RCC 7860 (cell line): ENCODE measurements at places on chromosomes 11 and 22.
A peak's percentile ranks its signal among the peaks of the same experiment; 100 is the strongest.

GRCh38 chr11:27563201-27563600, 56.6 kb upstream of the LIN7C start:
- DNase-seq: peak; percentile 49

DNA sequence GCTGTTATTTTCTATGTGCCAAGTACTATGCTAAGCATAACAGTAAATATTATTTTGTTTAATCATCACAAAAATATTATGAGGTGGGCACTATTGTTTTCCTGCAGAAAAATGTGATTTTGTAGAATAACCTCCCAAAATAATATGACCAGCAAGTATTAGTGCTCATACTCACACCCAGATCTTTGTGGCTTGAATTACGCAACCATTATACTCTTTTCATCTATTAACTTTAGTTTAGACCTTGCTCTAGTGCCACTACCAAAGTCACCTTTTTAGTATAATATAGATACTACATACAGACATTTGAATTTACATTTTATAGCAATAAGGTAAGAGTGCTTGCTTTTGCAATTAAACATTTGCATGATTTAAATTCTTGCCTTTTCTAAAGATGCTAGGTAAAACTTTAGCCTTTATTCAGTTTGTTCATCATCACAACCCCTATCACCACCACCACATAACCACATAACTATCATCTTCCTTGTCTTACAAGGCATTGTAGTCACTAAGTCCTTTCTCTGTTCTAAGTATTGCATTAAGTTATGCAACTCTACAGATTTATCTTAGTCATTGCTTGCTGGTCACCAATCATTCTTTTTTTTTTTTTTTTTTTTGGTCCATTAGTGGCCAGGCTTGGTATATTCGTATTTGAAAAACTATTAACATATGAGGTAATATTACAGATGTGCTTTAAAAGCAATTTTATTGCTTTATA, 68.4 kb downstream of the GAS2 start:
- DNase-seq: no peak

- DNase-seq: no peak
Observed at GRCh38 chr11:10272132-10272531, 21.9 kb downstream of the SBF2 start.

GRCh38 chr11:123551079-123551478, 103.3 kb downstream of the SCN3B start:
- no peak for DNase-seq

GRCh38 chr11:66277471-66278362, at the start of gene CNIH2:
Gene CNIH2, plus strand, starts transcription at chr11:66278175. Its CDS starts 282 bp downstream, at chr11:66278457.
- no peak for DNase-seq

DNA sequence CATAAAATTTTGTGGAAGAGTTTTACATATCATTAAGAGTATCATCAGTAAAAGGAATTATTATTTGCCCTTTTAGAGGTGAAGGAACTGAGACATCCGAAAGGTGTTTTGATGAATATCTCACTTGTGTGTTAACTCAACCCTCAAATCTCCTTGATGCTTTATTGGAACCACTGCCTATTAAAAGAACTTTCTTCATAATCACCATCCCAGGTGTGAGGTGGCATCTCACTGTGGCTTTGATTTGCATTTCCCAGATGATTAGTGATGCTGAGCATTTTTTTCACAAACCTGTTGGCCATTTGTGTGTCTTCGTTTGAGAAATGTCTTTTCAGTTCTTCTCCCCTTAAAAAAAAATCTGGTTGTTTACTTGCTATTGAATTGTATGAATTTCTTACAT, 134.0 kb upstream of the SYN3 start:
- no peak for DNase-seq

DNA sequence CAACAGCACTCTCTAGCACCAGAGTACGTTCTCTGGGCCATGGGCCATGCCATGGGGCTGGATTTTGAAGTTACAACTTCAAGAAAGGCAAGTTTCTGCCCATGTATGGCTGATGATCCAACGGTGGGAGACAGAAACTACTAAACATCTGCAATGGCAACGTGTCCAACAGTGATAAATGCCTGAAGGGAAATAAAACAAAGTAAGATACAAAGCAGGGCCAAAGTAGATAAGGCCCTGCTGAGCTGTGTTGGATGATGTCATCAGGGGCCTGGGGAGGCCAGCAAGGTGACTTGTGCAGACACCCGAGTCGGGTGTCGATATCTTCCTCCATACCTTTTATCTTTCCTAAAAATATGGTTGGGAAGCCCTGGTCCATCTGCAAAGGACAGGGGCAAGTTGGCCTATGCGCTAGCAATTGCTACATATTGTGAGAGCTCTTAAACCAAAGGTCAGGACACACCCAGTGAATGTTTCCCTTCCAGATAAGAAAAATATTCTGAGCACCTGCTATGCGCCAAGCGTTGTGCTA, 487.2 kb downstream of the MN1 start:
- DNase-seq: no peak

GRCh38 chr11:72441752-72442207, 7.4 kb upstream of the CLPB start:
- no peak for DNase-seq

- DNase-seq: no peak
Observed at GRCh38 chr11:111360150-111361043, 18.7 kb downstream of the POU2AF1 start.

- DNase-seq: peak; percentile 20
Observed at GRCh38 chr11:19311308-19312030, 70.7 kb upstream of the E2F8 start.

DNA sequence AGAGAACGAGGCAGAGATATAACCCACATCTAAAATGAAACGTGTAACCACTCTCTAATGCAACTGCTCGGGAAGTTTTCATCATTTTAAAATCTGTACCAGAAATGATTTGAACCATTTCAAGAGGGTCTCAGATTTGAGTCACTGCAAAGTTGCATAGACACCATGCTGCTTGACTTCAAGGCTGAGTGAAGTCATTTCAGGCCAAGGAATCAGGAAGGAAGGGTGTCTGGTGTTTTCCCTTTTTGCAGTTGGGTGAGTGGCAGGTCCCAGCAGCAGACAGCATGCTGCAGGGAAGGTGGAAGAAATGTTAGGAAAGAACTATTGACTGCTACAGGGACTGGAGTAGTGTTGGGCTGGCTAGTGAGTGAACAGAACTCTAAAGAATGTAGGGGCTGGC, 16.5 kb downstream of the TANGO2 start:
- DNase-seq: no peak

- no peak for DNase-seq
Observed at GRCh38 chr11:69030301-69030700, 17.3 kb upstream of the MRGPRF start.

- DNase-seq: no peak
Observed at GRCh38 chr11:32198053-32198452, 107.2 kb downstream of the RCN1 start.

GRCh38 chr11:68546555-68546954, 86.0 kb downstream of the PPP6R3 start:
- DNase-seq: peak; percentile 9

- DNase-seq: no peak
Observed at GRCh38 chr11:125351033-125351867, 144.8 kb downstream of the FEZ1 start.

DNA sequence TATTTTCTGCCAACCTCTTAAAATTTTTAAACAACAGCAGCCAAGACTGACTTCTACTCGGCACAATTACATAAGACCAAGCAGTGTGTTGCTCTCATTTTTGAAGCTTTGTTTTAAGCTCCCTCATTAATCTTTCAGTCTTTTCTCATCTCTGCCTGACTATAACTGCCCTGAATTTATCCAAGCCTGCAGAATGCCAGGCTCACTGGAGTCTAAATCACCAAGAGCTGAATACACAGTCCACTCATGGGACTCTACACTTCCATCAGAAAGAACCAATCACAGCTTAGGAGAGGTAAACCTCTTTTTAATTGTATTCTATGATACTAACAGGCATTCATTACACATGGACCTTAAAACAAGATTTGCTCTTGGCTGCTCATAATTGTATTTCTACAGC, 178.7 kb downstream of the CADM1 start:
- no peak for DNase-seq

DNA sequence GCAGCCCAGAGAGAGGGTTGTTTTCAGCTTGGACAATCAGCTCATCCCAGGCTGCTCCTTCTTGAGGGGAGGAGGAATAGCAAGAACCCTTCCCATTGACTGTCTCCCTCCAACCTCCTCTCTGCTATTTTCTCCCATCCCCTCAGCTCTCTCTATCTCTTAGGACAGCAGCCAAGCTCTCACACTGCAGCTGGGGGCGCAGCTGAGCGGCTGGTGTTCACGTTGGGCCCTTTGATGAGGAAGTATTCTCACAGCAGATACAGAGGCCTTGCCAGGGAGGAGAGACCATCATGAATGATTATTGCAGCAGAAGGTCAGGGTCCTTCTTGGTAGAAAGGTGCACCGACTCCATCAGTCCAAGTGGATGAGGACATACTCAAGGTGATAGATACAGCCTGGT, 26.5 kb upstream of the CADM1 start:
- DNase-seq: no peak

GRCh38 chr11:94545264-94546161, 1.8 kb downstream of the FUT4 start:
- DNase-seq: peak; percentile 8

DNA sequence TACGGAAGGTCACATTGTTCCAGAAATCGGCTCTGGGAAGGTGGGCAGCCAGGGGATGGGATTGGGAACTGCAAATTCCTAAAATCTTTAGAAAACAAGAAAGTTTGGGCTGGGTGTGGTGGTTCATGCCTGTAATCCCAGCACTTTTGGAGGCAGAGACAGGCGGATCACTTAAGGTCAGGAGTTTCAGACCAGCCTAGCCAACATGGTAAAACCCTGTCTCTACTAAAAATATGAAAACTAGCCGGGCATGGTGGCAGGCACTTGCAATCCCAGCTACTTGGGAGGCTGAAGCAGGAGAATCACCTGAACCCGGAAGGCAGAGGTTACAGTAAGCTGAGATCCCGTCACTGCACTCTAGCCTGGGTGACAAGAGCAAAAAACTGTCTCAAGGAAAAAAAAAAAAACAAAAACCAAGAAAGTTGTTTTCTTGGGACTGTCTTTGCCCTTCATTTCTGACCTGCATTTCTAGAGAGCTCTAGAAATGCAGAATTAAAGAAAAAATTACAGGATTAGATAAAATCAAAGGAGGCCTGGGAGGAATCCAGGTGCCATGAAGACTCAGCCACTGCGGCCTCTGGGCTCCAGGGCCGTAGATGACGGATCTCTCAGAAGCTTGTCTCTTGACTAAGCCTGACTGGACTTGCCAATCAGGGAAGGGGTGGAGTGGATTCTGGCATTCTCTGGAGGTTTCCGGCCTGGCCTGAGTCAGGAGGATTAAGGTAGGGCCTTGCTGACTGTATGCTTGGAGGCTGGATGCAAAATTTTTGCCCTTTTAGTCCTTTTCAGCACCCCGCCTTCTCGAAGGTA, 5.3 kb upstream of the MALAT1 start:
- peak; percentile 90 for DNase-seq

DNA sequence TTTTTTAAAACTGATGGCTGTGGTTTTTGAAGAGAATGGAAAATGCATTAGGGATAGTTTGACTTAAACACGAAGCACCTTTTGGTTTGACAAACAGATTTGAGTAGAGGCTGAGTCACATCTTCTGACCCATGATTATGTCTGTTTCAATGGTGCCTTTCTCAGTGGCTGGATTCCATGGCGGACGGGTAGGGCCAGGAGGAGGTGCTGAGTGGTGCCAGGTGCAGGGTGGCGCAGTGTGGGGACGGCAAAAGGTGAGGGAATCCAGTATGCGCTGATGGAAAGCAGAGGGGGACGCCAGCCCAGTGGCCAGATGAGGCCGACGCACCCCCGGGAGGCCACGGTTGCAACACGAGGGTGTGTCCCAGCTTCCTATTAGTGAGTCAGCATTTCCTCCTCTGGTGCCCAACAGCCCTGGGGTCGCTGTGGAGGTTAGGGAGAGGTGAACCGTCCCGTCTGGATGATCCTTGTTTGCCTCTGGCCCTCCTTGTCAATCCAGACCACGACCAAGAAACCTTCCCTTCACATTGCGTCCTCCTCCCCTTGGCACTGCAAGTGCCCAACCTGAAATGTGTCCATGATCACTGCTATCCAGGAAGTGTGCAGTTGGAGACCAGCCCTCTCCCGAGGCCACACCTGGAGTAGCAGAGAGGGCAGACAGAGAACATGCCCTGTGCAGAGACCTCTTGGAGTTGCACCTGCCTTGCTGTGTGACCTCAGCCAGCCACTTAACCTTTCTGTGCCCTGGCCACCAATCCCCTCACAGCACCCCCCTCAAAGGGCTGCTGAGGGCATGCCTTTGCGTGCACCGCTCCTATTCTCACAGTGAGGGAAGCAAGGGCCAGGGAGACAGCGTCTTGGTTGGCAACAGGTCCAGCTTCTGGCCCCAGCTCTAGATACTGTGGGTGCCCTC, 32.5 kb upstream of the ATXN10 start:
- DNase-seq: peak; percentile 82

GRCh38 chr22:37455896-37456295, 28.6 kb upstream of the ELFN2 start:
- peak; percentile 47 for DNase-seq

- no peak for DNase-seq
Observed at GRCh38 chr11:46099963-46100316, 21.3 kb downstream of the PHF21A start.

DNA sequence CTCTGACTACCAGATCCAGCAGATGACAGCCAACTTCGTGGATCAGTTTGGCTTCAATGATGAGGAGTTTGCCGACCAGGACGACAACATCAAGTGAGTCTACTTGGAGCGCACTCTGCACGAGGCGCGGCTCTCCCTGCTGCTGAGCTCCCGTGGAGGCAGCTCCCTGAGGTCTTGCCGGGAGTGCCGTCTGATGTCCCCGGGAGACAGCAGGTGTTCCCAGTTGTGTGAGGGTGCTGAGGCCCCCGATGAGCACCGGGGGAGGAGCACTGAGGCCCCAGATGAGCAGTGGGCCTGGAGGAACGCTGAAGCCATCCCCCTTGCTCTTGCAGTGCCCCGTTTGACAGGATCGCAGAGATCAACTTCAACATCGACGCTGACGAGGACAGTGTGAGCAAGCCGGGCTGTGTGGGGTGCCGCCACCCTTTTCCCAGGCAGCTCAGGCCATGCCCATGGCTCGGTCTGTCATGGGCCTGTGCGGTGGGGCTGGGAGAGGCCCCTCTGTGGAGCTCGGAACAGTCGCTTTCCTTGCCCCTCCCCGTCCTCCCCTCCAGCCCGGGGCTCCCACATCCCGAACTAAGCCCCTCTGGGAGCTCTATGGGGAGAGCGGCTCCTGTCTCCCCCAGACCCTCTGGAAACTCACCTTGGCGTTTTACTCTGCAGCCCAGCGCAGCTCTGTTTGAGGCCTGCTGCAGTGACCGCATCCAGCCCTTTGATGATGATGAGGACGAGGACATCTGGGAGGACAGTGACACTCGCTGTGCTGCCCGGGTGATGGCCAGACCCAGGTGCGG, 37.1 kb downstream of the SBF1 start:
- DNase-seq: no peak
